ENCODE measurements at places on chromosomes 12 and 14.

DNA sequence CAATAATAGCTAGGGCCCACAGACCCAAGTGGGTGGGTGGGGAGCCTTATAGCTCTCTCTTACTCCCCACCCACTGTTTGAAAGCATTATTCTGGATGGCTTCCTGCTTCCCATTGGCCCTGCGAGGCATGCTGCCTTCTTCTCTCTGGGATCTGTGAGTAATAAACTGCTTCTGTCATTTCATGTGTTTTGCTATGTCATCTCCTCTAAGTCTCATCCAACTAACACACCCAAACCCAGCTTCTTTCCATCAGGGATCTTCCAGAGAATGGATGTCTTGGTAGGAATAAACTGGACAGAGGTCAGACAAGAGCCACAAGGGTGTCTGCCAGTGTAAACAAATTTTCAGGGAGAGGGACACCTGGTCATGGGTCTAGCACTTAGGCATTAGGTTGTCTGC is 66.4 kb upstream of the BDKRB2 start:
- DNase-seq, result no peak

- peak; percentile 81 for DNase-seq
These were observed 24.4 kb upstream of the PTPRB start for GRCh38 chr12:70661466-70662161.

DNA sequence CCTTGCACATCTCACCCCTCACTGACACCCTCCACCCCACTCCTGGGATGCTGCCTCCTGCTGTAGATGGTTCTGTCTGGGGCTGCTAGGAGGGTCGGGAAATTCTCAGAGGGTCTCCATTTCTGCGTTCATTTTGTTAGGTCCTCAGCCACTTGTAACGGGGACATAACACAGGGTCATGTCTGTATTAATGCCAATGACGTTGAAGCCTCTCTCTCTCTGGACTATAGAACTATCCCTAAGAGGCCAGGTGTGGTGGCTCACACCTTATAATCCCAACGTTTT is 14.6 kb downstream of the SIVA1 start:
- no peak for DNase-seq

GRCh38 chr12:3580094-3580749 is 89.2 kb downstream of the PRMT8 start:
- DNase-seq, result no peak

DNA sequence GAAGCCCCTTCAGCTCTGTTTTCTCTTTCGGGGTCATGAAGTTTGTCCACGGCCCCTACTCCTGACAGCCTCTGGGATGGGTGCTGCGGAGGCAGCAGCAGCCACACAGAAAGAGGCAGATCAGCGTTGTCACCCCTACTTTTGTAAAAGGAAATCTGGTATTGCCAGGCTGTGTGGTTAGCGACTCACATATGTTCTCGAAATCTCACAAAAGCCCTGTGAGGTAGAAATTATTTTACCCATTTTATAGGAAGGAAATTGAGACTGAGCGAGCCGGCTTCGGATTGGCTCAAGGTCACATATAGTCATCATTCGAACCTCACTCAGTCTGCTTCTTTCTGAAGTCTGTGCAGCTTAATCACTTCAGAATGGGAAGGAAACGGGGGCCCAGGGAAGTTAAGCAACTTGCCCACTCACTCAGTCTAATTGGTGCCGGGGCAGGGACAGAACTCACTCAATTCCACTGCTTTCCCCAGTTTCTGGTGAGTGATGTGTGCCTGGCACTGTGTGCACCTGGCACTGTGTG is 1.1 kb upstream of the CKAP4 start:
- DNase-seq, result peak; percentile 24

DNA sequence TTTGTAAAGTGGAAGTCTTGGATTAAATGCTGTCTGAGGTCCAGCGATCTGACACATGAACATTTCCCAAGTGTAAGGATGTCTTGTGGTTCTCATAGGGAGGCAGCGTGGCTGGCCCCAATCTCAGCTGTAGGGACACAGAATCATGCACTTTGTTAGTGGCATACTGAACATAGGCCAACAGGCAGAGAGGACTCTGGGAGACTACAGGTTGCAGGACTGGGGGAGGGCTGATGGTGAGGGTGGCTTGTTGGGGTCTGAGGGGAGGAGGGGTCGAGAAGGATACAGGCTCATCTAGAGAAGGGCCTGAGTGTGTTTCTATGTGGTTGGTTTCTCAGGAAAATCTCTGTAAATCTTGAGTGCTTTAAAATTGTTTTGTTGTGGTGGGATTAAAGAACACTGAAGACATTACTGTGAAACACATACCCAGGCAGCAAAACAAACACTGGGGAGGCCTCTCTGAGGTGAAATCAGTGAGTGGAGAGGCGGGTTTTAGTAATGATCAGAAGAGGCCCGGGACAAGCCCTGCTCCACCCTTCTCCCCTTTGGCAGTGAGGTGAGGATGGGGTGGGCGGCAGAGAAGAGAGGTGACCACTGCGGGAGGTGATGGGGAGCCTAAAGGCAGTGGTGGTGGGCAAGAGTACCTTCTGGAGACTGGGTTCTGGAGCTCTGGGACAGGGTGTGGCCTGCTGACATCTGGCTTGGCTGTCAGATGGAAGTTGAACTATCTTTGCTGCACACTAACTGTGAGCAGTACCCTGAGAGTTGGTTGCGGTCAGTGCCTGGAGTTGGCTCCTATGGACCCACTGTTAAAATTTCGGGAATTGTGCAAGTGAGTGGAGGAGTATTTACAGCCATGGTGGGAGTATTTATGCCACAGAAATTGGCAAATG is 3.3 kb downstream of the NYNRIN start:
- no peak for DNase-seq

GRCh38 chr12:55699471-55700055 is 8.1 kb downstream of the ITGA7 start:
- DNase-seq, result no peak

- DNase-seq, result no peak
These were observed 42.0 kb upstream of the ETV6 start for GRCh38 chr12:11607313-11608081.

DNA sequence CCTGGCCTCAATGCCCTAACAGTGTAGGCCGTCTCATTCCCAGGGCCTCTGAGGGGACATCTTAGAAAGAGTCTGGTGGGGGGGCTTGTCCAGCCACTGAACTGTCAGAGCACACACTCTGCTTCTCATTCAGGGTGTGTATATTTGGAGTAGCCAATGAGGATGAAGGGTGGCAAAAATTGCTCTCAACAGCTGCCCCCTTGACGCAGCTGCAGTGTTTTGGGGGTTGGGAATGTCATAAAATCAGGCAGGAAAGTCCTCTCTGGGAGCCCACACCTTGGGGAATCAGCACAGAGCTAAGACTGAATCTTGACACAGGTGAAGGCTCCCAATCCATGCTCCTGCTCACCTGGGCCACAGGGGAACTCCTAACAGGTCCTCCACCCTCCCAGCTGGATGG is 1.5 kb downstream of the RASAL1 start:
- no peak for DNase-seq

- no peak for DNase-seq
These were observed 60.4 kb upstream of the MANSC4 start for GRCh38 chr12:27840229-27840999.

GRCh38 chr14:56515739-56516138 is 63.9 kb upstream of the TMEM260 start:
- no peak for DNase-seq

DNA sequence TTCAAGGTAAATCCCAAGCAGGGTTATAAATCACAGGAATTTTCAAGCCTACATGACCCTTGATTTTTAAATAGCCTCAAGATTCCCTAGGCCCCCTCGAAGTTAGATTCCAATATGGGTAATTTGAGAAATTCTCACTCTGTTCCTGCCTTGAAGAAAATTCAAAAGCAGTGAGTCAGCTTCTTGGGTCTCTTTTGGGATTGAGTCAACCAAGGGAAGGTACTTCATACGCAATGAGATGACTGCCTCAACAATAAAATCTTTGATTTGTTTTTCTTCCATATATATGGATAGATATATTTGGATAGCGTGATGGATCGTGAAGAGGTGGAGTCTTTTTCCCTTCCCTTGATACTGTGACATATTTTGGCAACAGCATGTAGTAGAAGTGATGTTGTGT is 180.4 kb upstream of the ATP2B1 start:
- DNase-seq, result no peak

DNA sequence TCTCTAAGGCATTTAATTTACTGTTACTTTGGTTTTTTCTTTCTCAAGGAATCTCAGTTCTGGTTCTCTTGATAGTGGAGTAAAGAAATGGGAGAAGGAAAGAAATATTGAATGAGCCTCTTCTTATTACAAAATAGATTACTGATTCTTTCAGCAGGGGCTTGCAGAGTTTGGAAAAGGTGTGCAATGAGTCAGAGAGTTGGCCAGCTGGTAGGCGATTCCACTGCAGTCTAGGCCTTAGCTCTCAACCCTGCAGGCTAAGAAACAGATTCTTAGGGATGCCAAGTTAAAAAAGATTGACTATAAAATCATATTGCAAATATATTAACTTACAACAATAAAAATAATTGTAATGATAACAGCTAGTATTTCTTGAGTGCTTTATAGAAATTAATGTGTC is 25.8 kb downstream of the NR1H4 start:
- DNase-seq, result no peak

GRCh38 chr12:6952121-6952862 is 1.1 kb downstream of the PTPN6 start:
- DNase-seq, result no peak

DNA sequence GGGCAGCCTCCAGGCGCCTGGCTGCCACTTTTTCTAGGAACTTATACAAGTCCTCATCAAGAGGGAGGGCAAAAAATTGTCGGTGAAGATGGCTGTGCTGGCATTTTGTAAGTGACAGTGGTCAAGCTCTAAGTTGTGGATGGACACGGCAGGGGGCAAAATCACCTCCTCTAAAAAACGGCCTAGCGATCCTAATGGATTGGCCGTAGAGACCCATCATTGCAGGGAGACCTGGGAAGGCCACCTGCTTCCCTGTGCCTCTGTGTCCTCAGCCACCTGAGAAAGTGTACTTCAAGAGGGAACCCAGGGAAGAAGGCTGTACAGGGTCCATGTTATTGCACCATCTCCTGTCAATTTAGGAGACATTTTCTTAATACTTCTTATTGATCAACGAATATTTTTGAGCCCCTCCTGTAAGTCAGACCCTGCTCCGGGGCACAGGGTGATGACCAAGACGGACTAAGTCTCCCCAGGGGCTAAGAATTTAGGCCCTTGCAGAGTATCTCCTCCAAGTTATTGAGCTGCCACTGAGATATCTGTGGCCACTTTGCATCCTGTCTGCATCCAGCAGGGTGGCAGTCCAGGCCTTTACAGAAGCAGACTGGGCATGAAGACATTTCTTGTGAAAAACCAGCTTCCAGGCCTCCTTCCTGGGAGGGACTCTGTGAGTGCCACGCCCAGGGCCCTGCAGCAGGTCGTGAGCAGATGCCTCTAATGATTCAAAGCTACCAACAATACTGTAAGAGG is 40.5 kb downstream of the PSMA6 start:
- DNase-seq, result no peak

GRCh38 chr12:13595536-13596443 is 385.6 kb downstream of the GRIN2B start:
- DNase-seq, result no peak

DNA sequence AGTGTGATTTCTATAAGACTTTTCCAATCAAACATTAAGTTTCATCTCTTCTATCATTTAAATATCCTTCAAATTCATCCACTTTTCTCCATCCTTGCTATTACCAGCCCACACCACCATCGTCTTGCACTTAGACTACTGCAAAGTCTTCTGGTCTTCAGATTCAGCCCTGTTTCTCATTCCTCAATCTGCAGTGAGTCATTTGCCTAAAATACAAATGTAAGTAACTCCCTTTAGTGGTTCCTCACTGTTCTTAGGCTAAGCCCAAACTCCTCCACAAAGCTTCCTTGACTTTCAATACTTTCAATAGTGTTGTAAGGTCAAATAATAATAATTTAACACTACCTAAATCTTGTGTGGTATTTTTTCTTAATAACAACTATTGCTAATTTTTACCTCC is 83.3 kb downstream of the PLEKHG7 start:
- no peak for DNase-seq

DNA sequence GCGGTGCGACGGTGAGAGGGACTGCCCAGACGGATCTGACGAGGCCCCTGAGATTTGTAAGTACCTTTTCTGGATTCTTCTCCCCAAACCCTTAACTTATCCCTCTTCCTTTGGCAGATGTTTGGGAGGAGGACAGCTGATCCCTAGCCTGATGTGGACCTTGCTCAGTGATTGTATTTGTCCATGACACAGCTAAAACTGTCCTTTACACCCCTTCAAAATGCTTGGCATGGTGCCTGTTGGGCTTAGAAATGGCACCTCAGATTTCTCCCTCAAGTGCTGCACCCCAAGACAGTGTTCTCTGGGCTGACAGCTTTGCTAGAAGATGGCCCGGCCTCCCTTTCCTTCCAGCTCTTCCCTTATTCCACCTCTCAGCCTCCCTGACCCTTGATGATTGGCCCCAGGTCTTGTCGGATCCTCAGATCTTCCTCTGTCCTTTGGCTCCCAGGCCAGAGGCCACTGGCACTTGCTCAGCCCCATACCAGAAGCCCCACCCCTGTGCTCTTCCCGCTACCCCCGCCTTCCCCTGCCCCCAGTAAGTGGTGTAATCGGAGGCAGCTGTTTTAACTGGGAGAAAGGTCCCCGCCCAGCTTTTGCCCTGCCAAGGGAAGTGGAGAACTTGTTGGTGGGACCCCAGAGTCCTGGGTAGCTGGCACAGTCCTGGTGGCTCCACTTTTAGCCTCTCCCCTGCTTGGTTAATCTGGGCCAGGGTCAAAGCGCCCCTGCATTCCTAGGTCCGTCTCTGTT is 8.7 kb downstream of the LRP1-AS start:
- DNase-seq, result no peak

- DNase-seq, result no peak
These were observed 36.0 kb upstream of the BATF start for GRCh38 chr14:75486318-75486717.

GRCh38 chr12:41932470-41932991 is 212.1 kb downstream of the GXYLT1 start:
- DNase-seq, result no peak

- DNase-seq, result no peak
These were observed 33.5 kb downstream of the CLEC1A start for GRCh38 chr12:10065241-10065640.

- no peak for DNase-seq
These were observed 53.0 kb downstream of the SMUG1 start for GRCh38 chr12:54135621-54136350.

DNA sequence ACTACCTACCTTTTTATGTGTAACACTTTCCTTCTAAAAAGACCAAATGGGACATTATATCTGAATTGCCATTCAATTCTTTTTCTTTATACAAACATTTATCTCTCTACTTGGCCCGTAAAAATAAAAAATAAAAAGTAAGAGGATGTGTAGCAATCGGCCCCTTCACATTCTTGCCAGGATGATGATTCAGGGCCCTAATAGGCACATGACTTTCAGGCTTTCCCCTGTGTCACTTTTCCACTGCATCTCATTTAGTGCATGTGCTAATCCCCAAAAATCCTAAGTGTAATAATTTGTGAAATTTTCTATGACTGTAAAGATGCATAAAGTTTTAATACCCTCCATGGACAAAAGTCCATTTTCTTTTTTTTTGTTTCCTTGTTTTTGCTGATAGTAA is 23.0 kb upstream of the ATP2B1 start:
- no peak for DNase-seq

DNA sequence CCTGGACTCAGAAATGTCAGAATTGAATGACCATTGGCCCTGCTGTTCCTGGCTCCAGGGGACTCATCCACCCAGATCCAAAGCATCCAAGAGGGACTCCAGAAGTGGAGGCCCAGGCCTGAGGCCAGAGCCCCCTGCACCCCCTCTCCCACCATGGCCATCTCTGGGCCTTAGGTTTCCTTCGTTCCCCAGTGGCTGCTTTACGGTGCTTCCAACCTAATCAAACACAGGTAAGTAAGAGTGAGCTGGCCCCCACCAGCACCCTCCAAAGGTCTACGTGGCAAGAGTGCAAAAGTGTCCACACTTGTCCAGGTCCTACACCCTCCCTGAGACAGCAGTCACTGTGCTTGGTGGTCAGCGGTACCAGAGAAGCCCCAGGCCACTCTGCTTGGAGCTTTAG is 139.0 kb downstream of the DPF3 start:
- no peak for DNase-seq

All from T1000 (cell line).